NCI-H1930 (cell line): ENCODE measurements at places on chromosomes 1 and 21.

DNA sequence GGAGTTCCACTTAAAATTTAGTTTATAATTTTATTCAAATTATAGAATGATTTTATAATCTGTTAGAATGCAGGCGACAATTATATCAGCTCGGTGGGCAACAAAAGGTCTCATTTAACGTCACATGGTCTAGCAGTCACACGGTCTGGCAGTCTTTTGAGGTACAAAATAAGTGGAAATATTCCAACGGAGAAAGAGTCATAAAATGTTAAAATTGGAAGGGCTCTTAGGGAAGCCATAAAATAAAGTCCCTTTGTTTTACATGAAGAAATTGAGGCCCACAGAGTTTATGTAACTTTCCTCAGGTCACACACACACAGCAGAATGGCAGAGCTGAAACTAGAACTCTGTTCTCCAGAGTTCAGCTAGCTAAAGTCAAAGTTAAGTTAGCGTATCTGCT lies 84.4 kb upstream of the QSOX1 start:
- no peak for DNase-seq

DNA sequence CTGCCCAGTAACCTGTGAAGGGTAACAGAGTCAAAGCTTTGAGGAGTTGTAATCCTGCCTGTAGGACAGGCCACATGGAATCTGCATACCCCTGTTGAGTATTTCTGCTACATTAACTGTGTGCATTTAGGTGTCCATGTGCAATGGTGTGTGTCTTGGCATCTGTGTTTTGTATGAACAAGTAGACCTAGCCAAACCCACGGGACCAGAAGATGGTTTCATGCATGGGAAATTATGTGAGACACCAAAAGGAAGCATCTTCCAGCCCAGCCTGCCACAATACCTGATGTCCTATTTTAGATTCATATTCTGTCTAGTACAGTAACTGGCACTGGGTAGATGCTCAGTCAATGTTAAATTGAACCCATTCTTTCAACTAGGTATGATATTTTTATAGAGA lies 70.8 kb upstream of the KCND3 start:
- no peak for DNase-seq

DNA sequence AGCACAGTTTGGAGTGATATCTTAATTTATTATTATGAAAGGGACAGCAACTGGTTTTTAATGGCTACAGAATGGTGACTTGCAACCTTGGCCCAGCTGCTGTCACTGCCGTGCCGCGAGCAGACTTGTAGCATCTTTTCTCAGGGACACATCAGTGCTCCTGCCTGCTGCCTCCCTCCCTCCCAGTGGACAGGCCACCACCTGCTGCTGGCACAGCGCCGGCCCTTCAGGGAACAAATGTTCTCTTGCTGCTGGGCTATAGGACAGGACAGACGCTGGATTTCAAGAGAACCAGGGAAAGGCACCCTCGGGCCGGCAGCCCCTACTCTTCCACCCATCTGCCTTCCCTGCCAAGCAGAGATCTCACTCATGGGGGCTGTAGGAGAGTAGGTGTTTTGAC lies 413.8 kb upstream of the NFIA start:
- DNase-seq: no peak

DNA sequence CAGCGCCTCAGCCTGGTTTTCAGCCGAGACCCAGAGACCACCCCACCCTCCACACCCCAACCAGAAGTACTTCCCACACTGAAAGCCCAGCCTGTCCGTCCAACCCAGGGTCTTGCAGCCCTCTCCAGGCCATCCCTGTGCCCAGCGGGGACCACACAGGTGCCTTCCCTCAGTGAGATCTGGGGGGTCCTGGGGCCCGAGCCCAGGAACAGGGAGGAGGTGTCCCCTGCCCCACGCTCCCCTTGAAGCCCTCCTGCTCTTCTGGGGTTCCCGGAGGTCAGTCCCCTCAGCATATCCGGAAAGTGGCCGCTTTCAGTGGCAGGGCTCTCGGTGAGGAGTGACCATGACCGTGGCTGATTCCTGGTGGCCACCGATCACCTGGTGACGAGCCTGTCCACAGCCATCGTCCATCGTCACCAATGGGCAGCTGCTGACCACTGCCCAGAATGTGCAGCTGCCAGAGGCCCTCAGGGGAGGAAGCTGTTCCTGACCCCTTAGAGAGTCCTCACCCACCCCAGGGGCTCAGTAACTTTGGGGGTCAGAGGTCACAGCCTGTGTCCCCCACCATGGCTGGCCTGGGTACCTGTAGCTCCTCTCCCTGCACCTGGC lies 3.4 kb downstream of the TMEM240 start:
- no peak for DNase-seq

DNA sequence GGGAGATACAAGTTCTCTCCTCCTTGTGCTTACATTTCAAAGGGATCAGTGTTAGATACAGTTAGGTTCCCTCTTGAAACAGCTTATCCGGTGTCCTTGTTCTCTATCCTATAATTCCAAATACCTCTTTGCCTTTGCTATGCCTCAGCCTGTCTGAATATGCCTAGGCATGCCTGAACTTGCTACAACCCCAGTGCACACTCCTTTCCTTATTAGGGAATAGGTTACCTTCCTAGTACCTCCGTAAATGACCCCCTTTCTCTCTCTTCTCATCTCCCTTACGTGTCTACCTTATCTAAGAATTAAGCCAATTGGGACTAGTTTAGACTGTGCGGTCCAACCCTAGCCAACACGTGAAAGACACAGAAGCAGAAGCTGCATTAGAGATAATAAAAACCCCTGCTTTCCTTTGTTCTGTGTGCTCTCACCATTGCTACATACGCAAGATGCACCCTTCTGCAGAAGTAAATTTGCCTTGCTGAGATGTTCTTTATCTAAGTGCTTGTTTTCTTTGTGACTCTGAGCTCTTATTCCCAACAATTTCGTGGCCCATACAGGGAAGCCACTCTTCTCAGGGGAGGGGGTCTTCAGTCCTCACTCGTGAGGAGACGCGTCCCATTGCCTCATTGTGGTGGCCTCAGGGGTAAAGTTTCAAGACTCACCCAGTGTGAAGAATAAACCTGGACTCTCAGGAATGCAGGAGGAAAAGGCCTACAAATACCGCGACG lies 802.1 kb downstream of the PLA2G4A start:
- no peak for DNase-seq

GRCh38 chr1:182196897-182197870 lies 135.7 kb upstream of the ZNF648 start:
- DNase-seq: no peak

DNA sequence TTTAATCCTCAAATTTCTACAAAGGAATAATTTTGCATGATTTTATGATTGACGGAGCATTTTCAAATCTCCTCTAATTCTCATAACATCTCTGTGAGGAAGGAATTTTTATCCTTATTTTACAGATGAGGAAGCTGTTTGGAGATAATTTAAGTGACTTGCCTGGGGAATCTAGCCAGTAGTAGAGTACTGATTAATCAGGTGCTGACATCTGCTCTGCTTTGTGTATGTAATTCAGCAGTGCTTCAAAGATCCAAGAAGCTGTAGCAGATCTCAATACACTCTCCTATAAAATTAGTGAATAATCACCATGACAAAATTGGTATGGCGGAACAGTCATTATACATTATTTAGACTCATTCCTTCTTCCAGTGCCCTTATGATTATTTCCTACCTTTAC lies 46.0 kb downstream of the DPH5 start:
- DNase-seq: no peak

DNA sequence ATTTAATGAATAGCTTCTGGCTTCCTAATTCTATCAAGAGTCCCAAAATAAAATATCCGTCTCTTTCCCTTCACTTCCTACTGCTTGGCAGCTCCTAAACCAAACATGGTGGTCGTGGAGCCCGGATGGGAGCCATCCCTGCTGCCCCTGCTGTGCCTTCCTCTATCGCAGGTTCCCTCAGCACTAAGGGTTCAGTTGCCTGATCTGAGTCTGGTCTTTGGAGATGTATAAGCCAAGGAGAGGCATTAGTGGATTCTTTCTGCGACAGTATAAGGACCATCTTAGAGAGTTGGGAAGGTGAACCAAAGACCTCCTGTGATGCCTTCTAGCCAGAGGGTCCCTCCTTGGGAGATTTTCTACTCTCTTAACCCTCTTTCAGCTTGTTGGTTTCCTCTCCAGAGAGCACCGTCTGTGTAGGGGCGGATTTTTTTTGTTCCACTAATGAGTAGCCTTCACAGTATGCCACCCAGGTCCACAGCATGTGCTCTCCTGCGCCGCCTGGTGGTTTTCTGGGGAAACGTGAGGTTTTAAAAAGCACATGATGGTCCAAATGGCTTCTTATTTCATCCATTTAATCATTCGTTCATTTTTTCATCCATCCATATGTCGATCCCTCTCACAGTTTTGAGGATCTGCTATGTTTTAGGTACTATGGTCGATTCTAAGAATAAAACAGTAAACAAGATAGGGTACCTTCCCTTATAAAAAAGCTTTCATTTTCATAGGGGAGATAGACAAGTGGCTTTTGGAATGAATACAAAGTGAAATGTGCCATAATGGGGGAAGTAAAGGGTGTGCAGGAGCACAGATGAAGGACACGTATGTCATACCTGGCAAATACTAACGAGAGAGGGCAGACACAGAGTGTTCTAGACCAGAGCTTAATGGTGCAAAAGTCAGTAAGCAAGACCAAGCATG lies 71.0 kb downstream of the NFASC start:
- peak; percentile 44 for DNase-seq

- DNase-seq: no peak
Observed at GRCh38 chr1:156670791-156671190, 6.4 kb downstream of the NES start.

GRCh38 chr1:64956733-64957441 lies 9.5 kb downstream of the JAK1 start:
- no peak for DNase-seq

DNA sequence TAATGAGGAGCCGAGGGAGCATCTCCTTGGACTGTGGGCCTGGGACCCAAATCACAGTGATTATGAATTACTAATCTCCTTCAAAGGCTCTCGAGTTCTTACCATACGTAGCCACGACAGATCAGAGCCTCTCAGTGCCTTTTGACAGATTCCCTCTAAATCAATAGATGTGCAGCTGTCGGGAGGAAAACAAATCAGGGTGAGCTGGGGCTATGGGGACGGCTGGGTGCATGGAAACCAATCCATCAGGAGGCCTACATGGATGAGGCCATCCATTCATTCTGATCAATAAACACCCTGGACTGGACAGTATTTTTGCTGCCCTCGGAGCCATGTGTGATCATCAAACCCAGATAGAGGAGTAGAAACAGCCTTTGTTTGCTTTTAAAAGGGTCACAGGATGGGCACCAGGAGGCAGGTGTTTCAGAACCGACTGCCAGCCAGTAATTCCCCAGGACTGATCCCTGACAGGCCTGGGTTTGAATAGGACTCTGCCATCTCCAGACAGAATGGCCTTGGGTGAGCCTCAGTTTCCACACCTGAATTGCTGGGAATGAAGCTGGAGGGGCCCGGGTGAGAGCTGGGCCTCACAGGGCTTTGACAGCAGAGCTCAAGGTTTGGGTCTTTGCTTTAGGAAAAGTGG lies 532.8 kb downstream of the MATN1 start:
- no peak for DNase-seq

GRCh38 chr1:220241072-220241663 lies 31.1 kb downstream of the RAB3GAP2 start:
- no peak for DNase-seq

DNA sequence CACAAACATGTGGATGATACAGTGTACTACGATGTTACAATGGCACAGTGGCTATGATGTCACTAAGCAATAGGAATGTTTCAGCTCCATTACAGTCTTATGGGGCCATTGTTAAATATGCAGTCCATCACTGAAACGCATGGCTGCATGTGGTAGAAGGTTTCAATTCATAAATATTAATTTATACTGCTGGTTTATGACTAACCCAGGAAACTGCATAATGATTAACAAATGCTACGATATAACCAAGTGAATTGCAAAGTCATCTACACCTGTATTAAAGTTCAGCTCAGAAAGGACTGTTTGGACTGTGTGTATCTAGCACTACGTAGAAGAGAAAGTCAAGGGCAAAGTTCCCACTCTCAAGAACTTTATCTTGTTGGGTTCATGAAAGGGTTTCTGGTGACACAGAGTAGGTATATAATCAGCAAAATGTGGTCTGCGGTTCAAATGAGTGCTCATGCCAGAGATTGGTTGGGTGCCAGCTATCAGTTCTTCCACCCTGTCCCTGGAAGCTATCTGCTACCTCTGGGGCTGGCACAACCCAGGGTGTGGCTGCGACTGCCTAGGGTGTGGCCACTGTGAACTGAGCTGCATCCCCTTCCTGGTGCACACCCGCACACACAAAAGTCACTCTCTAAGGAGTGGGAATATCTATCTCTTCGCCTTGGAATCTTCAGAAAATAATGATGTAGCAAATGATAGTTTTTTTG lies 14.8 kb downstream of the MGST3 start:
- DNase-seq: no peak

- DNase-seq: no peak
Observed at GRCh38 chr1:205438213-205439158, 16.6 kb upstream of the LEMD1 start.

DNA sequence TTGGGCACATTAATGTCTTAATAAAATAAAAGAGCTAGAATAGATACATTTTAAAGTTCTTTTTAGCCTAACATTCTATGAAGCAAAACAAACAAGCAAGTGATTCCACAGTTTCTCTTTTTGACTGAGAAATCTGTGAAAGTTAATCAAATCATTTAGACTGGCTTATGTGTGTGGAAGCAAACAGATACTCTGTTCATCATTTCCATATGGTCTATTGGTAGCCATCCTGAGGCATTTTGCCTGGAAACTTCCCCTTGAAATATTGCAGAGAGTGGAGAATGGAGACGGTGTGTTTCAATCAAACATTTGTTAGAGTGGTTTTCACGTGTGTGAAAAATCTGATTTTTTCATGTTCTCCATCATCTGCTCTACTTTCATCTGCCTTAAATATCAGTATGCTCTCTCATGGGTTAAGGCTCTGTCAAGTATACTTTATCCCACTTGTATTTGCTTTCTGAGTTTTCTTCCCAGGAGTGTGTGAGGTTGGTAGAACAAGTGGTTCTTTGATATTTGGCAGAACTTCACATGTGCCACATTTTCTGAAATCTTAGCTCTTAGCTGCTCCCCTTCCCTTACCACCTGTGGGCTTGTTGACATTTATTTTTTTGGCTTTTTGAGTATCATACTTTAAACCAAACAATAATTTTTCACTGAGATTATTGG lies 139.1 kb upstream of the PTGFR start:
- DNase-seq: no peak

- DNase-seq: no peak
Observed at GRCh38 chr1:93774707-93775106, 93.1 kb upstream of the BCAR3 start.

- DNase-seq: no peak
Observed at GRCh38 chr1:108028841-108029388, 63.9 kb upstream of the VAV3 start.

GRCh38 chr1:59137276-59137615 lies 159.6 kb upstream of the FGGY start:
- DNase-seq: no peak

GRCh38 chr1:119829625-119830024 lies 18.4 kb upstream of the REG4 start:
- no peak for DNase-seq

GRCh38 chr21:44527983-44528633 lies 11.9 kb downstream of the KRTAP10-1 start:
- DNase-seq: no peak

- DNase-seq: no peak
Observed at GRCh38 chr21:33155422-33155821, 74.3 kb upstream of the IFNAR2 start.
